Myocyte (in vitro differentiated cells): ENCODE measurements at places on chromosomes 13 and 19.

DNA sequence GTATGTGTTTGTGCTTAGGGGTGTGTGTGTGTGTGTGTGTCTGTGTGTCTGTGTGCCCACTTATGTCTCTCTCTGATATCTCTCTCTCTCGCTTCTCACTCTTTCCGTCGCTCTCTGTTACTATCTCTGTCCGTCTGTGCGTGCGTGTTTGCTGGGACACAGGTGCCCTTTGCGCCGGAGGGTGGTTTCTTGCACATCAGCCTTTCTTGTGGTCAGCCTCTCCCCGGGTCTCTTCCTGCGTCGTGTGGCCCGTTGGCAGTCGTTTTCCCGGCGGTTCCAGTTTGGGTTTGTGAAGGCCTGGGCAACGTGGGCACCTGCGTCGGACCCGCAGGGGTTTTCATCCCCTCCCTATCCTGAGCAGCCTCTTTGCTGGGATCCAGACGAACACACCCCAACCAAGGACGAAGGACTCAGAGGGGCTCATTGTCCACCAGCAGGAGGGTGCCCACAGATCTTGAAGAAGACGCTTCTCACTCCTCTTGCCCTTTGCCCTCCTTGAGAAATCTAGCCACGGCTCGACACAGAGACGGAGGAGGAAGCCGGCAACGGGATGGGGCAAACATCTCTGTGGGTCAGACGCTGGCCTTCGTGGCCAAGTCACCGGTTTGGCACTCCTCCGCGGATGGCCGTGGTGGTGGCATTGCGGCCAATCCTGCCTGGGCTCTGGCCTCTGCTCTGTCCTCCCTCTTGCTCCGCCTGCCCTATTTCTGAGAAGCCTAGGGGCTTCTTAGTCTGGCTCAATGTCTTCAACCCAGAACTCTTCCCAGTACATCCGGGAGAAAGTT, 52.3 kb downstream of the ZNF146 start:
- no peak for DNase-seq

GRCh38 chr19:18468517-18468916, 30.6 kb upstream of the ISYNA1 start:
- peak; percentile 90 for DNase-seq

DNA sequence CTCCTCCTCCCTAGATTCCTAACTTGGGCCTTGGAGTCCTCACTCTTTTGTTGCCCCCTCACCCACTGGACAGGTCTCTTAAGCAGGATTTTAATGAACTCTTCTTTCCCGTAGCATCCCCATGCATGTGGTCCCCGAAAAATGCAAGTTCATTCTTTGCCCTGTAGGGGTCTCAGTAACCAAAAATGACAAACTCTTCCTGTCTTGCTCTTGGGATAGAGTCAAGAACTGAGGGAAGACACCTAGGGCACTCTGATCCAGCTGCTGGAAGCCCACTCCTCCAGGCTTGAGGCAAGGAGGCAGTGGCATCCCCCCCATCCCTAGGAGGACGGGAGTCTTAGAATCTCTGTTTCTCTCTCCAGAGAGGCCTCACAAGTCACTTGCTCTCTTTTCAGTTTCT, 987.0 kb downstream of the DIAPH3 start:
- no peak for DNase-seq

- no peak for DNase-seq
Observed at GRCh38 chr13:65264066-65264465, 1966.1 kb downstream of the PCDH9 start.

DNA sequence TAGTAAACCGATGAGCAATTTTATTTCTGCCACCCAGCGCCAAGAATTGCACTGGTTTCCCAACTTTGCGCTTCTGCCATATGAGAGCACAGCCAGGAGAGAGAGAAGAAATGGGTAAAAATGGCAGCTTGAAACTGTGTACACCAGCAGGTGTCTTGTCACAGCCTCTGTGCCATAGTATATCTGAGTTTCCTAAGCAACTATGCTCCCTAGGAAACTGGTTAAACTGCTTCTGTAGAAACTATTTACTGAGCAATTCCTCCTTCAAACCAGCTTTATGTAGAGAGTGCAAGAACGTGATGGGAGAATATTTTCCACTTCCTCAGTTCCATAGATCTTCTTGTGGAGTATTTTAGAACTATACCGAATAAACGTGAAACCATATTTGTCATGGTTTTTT, 1361.3 kb downstream of the PCDH9 start:
- DNase-seq = no peak

DNA sequence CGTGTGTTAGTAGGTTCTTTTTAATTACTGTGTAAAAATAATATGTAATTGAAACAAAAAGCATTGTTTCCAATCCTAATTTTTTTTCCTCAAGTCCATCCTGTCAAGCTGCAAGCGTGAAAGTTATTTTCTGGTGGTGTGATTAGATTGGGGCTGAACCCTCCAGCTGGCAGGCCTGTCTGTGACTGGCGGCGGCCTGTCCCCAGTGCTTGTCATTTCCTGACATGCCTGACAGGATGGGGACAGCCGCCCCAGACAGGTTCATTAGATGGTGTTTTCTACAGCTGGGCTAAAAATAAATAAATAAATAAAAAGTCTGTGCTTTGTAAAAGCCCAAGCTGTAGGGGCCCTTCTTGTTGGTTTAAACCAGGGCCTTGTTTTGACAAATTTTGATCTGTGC, 53.7 kb upstream of the MAB21L1 start:
- no peak for DNase-seq

GRCh38 chr19:46213156-46213555, 16.4 kb upstream of the IGFL1 start:
- no peak for DNase-seq

DNA sequence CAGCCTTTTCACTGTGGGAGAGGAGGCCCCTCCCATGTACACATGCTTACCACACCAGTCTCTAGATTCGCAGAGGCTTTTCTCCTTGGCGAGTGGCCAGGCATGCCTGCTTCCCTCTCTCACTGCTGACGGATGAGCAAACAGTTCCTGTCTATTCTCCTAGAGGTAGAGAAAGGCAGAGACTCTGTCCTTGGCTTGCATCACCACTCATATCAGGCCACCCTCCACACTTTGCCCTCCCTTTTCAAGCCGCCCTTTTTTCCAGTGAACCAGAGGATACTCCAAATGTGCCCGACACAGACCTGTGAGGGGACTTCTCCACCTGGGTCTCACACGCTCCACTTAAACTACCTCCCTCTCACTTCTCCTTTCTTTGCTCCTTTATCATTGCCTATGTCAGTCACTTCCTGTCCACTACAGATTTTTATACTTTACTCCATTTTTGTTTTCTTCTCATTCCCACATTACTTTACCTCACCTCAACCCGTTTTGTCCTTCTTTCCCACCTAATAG, 284.6 kb downstream of the DNAJC15 start:
- peak; percentile 87 for DNase-seq

DNA sequence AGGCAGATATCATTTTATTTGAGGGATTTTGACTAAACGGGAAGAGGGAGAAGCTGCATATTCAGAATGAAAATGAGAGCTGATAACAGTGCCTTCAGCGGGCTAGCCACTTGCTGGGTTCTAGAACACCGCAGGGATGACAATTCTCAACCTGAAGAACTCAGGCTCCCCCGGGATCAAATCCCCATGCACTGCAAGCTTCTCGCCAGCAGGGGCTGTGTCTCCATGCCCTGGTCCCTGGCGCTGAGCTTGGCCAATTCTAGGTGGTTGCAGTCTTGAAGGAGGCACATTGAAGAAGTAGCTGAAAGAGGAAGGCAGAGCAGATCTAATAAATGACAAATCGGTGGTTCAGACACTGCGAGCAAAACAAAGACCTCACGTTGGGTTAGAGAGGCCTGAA, 128.7 kb downstream of the UQCRFS1 start:
- DNase-seq = peak; percentile 13
